Activated CD4-positive, alpha-beta memory T cell treated with anti-CD3 and anti-CD28 coated beads for 36 hours (primary cell): ENCODE measurements at places on chromosomes 11 and 22. TPM values are rescaled to one million over a fixed set of nuclear protein-coding genes. Genes with fewer than 3 reads are reported as not detected.

- DNase-seq = no peak
Observed at GRCh38 chr22:19718456-19719049, 4.2 kb downstream of the SEPTIN5 start.

DNA sequence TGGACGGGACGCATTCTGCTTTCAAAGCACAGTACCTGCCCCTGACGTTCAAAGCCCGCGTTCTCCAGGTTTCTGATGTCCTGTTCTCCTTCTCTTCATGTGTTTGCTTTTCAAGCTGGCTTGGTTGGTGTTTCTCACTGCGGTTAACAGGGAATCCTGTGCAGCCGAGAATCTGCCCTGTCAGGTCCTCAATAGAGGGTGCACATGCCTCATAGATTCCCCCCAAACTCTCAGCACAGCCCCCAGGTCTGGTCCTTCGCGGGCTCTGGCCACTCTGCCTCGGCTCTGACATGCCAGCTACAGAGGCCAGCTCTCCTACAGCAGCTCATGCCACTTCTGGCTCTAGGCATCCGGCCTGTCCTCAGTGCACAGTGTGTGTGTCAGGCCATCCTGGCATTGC lies 1343.8 kb downstream of the TBC1D22A start:
- DNase-seq = no peak

DNA sequence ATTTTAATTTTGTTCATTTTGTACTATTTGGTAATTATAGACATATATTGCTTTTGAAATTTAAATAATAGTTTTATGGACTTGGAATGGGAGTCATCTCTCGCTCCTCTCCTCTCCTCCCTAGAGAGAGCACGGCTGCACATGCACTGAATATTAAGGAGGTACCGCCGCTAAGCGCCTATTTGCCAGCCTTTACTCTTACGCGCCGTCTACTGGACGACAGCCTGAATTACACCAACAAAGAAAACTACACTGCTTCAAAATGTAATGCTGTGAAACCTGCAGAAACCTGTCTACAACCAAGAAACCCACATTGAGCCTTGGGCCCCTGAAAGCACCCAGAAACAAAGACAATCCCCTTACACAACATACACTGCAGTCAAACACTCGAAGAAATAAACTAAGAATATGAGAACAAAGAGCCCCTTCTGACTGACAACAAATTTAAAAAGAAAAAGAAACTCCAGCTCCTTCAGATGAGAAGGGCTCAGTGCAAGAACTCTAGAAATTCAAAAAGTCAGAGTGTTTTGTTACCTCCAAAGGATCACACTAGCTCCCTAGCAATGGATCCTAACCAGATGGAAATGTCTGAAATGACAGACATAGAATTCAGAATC lies 737.2 kb downstream of the LRRC4C start:
- no peak for DNase-seq

- peak; percentile 38 for DNase-seq
Observed at GRCh38 chr11:133078591-133079404, 453.5 kb downstream of the OPCML start.

DNA sequence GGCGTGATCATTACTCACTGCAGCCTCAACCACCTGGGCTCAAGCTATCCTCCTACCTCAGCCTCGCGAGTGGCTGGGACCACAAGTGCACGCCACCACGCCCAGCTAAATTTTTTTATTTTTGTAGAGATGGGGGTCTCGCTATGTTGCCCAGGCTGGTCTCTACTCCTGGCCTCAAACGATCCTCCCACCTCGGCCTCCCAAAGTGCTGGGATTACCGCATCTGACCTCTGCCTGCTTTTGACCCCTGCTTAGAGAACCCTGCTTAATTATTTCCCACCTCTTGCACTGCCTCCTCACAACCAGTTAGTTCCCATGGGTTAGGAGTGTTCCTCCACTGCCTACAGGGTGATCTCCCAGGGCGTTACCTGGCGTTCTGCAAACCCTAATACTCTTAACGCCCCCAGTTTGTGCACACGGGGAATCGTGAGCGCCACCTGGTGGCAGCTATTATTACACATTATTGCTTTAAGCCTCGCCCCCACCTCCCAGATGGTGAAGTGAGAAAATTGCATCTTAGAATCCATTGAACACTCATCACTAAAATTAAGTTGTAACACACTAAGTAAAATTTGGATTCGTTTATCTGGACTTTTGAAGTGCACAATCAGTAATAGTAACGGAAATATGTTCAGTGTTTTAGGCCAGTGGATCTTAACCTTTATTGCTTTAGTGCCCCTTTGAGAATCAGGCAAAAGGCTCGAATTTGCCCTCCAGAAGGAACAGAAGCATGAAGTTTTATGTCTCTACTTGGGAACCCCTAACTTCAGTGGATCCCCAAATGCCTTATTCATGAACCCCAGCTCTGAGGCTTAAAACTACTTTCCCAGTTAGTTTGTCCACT lies 61.4 kb upstream of the ASPHD2 start:
- DNase-seq = peak; percentile 69

DNA sequence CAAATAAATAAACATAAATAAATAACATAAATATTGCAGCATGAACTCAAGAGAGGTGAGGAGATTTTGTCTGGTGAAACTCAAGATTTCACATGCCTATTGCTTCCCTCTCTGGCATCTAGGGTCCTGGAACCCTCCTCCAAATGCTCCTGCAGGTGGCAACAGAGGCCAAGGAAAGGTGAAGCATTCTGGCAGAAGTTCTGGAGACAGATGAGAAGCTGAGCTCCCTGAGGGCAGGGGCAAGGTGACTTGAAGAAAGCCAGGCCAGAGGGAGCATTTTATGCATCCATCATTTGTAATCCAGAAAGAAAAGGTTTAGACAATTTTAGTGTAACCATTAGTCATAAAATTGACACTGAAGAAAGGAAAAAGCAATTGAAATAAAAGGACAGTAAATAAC lies 64.9 kb downstream of the ENDOD1 start:
- DNase-seq = peak; percentile 83

- DNase-seq = no peak
Observed at GRCh38 chr11:10984250-10984649, 126.4 kb upstream of the ZBED5 start.

DNA sequence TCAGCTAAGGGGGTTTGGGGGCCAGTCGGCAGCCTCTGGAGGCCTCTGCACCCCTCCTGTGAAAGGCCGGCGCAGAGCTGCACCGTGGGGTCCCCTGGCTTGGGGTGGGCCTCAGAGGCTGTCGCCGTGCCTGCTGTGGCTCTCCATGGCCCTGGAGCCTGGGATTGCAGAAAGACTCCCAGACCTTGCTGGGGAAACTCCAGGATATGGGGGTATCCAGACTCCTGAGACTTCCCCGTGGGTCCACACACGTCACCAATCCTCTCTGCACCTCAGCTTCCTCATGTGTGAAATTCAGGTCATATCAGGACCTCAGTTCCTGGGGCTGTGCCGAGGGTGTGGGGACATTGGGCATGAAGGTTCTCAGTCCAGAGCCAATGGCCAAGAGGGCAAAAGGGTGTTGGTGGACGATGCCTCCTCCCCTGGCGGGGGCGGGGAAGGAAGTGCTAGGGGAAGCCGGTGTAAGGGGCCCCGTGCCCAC lies 97.1 kb downstream of the KCNQ1 start:
- no peak for DNase-seq

- DNase-seq = no peak
Observed at GRCh38 chr22:29346659-29347058, 31.2 kb upstream of the RASL10A start.

- DNase-seq = no peak
Observed at GRCh38 chr11:74942073-74942759, 6.7 kb downstream of the XRRA1 start.

DNA sequence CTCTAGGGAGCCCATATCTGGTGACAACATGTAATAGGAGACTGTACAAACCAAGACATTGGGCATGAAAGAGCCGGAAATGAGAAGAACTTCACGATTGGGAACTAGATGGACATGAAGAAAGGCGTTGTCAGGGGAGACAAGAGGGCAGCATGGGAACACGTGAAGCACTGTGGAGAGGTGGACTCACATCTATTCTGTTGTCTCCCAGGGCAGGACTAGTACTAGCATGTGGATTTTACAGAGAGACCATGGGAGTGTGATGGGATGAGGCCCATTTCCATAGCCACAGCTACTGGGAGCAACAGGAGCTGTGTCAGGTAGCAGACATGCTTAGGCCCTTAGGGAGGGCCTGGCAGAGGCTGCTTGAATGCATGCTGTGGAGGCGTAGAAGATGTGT lies 333.9 kb downstream of the OPCML start:
- DNase-seq = no peak

DNA sequence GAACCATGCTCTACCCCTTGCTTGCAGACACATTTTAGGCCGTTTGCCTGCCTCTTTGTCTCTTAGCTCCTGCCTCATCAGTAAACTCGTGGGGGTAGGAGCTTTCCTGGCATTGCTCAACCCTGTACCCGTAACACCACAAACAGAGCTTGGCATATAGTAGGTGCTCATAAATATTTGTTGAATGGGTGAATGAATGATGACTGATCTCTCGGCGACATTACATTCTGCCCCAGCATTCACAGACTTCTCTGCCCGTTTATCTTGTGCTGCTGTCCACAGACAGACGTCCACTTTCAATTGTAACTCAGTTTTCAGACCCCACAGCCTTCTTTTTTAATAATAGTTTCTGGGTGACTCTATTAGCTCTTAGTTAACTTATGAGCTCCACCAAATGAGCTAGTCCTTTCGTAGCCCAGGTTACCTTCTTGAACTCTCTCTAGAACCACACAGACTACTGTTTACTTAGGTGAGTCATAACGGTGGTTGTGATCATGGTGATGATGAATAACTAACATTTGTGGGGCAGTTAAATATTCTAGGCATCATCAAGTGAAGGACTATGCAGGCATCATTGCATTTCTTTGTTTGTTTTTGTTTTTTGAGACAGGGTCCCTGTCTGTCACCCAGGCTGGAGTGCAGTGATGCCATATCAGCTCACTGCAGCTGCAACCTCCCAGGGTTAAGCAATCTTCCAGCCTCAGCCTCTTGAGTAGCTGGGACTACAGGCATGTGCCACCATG lies 188.4 kb downstream of the ADAMTS15 start:
- no peak for DNase-seq

- no peak for DNase-seq
Observed at GRCh38 chr11:121456151-121456550, 3.4 kb upstream of the SORL1-AS1 start.

DNA sequence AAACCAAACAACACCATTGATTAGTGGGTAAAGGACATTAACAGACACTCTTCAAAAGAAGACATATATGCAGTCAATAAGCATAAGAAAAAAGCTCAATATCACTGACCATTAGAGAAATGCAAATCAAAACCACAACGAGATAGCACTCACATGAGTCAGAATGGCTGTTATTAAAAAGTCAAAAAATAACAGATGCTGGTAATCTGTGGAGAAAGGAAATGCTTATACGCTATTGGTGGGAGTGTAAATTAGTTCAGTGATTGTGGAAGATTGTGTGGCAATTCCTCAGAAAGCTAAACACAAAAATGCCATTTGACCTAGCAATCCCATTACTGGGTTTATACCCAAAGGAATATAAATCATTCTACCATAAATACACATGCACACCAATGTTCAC lies 182.6 kb downstream of the TRPC6 start:
- DNase-seq = no peak

GRCh38 chr22:38347944-38348750 lies 30.9 kb upstream of the CSNK1E start:
- DNase-seq = peak; percentile 22

- DNase-seq = no peak
Observed at GRCh38 chr11:72740060-72740424, 12.2 kb downstream of the ARAP1 start.

LMO2 gene
- not detected for total RNA-seq

CHCHD10 gene
- total RNA-seq = 144 TPM

RIBC2 gene
- 9.4 TPM for total RNA-seq

SMIM35 gene
- total RNA-seq = 0.40 TPM

PAMR1 gene
- total RNA-seq = not detected

C11orf71 gene
- total RNA-seq = 5.5 TPM

PGAP2 gene
- total RNA-seq = 27.4 TPM

GLYATL2 gene
- not detected for total RNA-seq

ACTN3 gene
- total RNA-seq = 0.24 TPM

TRIM5 gene
- 18.9 TPM for total RNA-seq

PARVG gene
- 58.5 TPM for total RNA-seq

CTSF gene
- 1.5 TPM for total RNA-seq
